ENCODE measurements at places on chromosomes 7 and 10.

DNA sequence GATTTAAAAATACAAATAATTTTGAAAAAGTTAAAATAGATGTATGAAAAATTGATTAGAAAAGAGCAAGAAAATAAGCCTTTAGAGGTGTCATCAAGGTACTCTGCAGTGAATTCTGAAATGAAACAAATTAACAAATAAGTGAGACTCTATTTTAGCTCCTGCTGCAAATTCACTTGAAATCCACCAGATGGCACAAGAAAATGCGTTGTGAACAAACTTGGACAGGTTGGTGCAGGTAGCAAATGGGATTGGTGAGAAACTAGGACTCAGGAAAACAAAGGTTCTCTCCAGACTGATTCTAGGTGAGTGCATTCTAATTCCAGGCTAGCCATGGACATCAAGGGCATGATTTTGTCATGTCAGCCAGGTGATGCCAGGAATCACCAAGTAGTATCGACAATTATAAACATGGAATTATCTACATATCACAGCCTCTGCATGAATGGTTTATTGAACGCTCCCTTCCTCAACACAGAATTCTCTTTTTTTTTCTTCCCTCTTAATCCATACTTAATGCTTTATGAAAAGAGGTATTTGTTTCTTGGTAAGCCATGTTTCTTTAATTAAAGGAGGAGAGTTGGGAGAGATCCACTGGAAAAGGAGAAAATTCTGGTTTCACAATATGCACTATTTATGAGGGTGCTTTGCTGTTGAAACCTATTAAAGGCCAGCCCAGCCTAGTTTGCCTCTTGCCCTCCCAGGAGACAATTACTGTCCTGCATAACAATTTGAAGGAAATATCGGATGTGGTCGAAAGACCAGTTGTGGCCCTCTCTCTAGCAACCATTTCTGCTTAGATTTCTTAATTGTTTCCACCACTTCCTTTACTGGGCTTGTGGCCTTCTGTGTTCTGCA, 118.1 kb downstream of the ZNF365 start:
- peak; percentile 8 for DNase-seq

DNA sequence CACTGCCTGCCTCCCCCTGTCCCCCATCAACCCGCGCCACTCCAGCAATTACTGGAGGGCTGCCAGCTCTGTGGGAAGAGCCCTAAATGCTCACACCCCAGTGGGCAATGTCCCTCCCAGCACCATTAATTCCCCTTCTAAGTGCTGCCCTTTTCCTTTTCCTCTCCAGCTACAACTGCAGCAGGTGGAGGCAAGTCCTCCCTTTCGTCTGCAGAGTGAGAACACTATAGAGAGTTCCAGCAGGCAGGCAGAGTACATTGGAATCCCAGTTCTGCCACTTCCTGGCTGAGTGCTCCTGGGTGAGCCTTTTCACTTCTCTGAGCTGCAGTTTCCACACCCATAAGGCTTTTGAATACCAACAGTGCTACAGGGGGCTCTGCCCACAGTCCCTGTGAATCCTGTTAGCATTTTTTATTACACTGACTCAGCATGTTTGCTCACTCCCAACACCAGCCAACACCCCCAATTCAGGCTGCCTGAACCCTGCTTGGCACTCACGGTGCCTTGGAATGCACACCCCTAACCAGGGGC, 447.0 kb downstream of the GRID1 start:
- DNase-seq = no peak

- DNase-seq = no peak
Observed at GRCh38 chr7:69318794-69319193, 279.5 kb upstream of the AUTS2 start.

DNA sequence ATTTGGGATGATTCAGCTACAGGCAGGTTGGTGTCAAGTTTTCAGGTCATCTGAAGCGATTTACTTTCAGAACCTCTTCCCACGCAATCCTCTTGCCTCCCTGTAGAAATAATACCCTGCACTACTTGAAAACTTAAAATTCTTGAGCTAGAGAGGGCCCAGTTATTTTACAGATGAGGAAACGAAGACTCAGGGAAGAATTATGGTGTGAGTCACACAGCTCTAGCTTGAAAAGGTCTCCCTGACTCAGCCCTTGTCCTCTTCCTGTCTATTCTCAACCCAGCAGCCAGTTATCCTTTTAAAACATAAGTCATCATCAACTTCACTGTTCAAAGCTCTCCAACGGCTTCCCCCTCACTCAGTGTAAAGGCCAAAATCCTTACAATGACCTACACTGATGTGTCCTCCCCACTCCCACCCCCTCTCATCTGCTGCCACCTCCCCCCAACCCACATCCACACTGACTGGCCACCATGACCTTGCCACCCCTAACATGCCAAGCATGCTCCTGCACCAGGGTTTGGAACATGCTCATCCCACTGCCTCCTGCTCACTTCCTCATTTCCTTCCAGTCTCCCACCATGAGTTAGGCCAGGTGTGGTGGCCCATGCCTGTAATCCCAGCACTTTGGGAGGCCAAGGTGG, 3.4 kb downstream of the DNMBP start:
- peak; percentile 24 for DNase-seq

GRCh38 chr10:79048639-79049550, 19.9 kb upstream of the ZMIZ1 start:
- no peak for DNase-seq

DNA sequence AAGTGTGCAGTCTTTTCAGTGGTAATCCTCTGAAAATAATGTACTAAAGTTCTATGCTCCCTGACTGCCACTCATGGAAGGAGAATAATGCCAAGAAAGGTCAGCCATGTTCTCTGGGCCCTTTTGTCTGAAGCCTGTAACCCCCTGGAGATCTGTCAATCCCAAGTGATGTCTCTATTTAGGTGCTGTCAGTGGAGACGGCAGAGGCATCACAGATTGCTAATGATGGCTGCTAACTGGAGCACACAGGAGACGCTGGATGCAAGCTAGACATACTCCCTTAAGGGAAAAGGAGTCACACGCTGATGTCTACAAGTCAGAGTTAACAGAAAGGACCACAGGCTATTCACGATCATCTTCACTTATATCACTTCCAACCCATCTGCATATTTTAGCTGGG, 118.8 kb downstream of the RSU1 start:
- DNase-seq = no peak

- DNase-seq = no peak
Observed at GRCh38 chr7:25031432-25031831, 51.5 kb upstream of the OSBPL3 start.

DNA sequence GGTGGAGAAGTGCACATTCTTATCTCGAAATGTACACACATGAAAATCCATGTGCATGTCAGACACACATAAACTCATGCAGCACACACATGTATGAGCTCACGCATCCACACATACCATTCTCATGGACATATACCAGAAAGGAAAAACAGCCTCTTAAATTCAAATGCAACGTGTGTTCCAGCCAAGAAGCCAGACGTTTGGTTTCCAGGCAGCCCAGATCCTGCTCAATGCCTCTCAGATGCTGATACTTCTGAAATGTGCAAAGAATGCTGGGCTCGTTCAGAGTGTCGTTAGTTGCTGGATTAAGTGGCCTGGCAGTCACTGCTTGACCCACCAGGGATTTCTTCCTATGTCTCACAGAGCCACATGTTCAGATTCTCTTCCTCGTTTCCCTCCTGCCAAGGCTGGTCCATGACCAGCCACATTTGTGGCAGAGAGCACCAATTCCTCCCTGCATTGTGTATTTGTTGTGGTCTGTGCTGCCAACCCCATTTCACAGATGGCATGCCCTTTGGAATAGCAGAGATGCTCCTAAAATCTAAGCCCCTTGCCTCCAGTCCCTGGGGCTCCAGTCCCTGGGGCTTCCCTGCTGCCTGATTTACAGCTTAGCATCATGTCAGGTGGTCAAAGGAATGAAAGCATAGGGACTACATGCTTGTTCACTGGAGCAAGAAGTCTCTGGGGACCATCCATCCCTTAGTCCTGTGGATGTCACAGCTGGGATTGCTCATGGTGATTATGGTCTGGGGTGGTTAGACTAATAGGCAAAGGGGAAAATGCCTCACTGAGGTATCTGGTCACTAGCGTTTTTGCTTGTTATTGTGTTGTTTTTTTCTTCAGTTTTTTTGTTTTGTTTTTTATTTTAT, 426.6 kb downstream of the PLXNA4 start:
- DNase-seq = no peak

DNA sequence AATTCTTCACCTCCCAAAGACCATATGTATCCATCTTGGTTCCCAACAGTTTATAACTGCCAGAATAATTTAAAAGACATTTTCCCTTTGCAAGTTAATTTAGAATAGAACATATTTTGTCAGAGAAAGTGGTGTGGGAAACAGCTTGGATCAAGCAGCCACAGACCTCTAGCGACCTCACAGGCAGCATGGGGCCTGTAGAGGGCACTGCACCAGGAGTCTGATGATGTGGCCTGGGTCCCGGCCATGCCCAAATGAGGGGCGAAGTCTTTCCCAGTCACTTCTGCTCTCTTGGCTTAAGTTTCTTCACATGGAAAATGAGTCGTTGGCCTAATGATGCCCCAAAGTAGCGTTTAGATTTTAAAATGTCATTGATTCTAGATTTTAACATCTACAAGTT, 243.2 kb downstream of the SDK1 start:
- DNase-seq = no peak

DNA sequence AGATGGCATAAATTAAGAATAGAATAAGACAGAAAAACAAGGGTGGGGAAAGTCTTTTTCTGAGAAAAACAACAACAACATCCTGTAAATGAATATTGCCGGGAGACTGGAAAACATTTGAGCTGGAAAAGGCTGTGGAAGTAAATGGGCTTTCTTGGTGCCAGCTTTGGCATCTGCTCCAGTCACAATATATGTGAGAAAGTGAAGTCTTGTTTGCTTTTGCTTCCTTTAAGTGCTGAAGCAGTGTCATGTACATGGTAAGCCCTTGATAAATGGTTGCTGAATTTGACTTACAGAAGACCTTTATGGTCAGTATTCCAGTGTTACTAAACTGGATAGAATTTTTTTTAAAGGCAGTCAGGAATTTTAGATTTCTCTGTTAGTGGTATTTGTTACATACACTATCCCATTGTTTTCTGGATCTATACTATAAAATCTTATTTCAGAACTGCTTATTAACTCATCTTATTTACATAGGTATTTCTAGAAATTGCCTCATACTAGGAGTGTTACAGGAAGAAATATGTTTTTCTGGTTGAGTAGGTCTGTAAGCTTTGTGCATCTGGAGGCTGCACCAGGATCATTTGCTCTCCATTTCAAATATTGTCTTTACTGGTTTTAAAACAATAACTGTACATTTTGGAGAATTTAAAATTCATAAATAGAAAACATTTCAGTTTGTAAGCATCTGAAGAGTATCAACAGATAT, 201.7 kb upstream of the FOXP2 start:
- no peak for DNase-seq

- DNase-seq = no peak
Observed at GRCh38 chr7:155298288-155298833, 683 bp downstream of the INSIG1 start.

GRCh38 chr10:78047314-78047891, 13.7 kb downstream of the RPS24 start:
- DNase-seq = peak; percentile 72
